ENCODE measurements at places on chromosomes 4 and X.

- DNase-seq: no peak
These were observed 380.4 kb downstream of the RAPGEF2 start for GRCh38 chr4:159483110-159483781.

DNA sequence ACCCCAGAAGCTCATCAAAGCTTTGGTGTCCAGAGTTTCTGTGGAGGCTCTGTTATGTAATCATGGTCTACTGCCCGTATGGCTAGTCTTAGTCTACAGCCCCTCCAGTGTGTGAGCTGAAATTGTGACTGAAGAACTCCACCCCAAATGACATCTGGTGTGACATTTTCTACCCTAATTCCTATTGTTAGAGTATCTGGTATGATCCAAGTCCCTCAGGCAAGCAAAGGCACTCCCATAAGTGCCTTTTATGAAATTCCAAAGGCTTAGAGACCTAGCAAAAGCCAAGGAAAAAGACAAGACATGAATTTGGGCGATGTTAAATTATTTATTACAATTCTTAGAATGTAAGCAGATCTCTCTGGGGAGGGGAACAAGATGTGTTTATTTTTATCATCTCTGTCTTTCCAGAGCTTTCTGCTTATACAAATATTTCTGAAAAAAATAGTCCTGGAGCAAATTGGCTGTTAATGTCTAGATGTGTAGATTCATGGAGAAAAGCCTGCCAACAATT, 417.4 kb downstream of the CCSER1 start:
- no peak for DNase-seq

- no peak for DNase-seq
These were observed 38.8 kb upstream of the UGDH start for GRCh38 chr4:39565878-39566600.

- DNase-seq: no peak
These were observed 79.1 kb downstream of the NYX start for GRCh38 chrX:41526271-41526670.

GRCh38 chr4:180926277-180926676, 1316.9 kb upstream of the TENM3 start:
- no peak for DNase-seq

GRCh38 chr4:168336837-168337549, 18.4 kb upstream of the DDX60 start:
- no peak for DNase-seq

- no peak for DNase-seq
These were observed 199.7 kb upstream of the KLF3 start for GRCh38 chr4:38464328-38464727.

- no peak for DNase-seq
These were observed 22.2 kb downstream of the FABP2 start for GRCh38 chr4:119299741-119300100.

DNA sequence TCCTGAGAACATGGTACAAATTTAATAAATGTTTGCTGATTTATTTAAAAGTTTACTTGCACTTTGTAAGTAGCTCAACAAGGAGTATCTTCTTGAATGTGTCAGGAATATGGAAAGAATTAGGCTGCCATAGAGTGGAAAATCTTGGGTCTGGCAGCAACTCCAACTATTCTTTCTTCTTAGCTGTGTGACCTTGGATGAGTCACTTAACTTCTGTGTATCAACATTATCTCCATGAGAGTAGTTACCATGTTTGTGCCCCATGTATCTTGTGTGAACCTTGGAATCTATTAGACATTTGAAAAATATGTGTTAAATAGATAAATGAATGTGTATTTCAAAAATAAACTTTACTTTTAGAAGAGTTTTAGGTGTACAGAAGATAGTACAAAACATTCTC, 348.8 kb downstream of the GBA3 start:
- DNase-seq: no peak

DNA sequence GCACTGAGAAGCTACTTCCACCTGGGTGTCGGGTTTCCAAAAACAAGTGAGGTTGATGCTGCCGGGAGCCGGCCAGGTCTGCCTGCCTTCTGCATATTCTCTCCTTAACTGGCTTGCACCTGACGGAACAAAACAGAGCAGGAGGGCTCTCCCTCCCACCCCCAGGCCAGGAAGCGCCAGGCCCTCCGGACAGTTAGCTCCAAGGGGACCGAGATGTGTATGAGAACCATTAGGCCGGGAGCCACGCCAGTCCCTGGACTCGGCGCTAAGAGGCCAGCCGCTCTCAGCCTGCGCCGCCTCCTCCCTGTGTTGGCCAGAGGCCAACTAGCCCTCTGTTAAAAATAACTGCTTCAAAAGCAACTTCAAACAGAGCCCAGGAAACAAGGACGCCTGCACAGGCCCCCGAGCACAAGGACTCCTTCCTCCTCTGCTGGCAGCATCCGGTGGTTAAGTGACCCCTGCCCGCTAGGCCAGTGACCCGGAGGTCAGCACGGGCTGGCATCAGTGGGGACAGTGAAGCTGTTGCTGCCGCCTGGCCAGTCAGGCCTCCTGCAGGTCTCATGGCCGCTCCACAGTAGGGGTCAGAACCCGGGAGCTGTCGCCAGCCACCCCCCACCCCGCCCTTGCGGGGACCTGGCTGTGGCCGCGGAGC, 107.9 kb downstream of the ABLIM2 start:
- DNase-seq: peak; percentile 87

DNA sequence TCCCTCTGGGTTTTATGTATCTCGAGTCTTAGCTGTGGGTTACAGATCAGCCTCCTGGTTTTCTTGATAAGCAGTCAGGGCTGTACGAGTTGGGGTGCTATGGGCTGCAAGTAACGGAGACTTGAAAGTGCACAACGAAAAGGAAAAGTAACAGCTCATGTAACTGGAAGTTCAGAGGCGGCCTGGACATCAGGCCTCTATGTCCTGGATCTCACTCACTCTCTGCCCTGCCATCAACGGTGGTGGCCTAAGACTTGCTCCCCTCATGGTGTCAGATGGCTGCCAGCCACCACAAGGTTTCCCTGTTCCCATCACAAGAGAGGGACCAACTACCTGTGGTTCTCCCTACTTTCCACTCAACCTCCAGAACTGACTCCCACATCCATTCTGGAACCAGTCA, 4.8 kb downstream of the PPP2R2C start:
- no peak for DNase-seq

- DNase-seq: no peak
These were observed 74.3 kb downstream of the SNX25 start for GRCh38 chr4:185283723-185284122.

DNA sequence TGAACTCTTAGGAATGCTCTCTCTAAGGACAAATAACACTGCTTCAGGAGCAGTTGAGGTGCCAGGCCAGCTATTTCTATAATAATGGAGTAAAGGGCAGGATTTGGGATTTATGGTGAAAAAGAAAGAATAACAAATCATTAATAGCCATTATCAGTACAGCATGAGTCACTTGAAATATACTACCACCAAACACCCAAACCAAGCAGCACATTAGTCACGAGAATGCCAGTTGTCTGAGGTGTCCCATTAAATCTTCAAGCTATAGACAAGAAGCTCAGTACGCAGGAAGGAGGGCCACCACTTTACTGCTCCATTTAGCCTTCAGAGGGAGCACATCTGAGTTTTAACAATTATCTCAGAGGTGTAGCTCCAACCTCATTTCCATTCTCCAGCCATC, 106.8 kb upstream of the MAGEA10 start:
- no peak for DNase-seq

DNA sequence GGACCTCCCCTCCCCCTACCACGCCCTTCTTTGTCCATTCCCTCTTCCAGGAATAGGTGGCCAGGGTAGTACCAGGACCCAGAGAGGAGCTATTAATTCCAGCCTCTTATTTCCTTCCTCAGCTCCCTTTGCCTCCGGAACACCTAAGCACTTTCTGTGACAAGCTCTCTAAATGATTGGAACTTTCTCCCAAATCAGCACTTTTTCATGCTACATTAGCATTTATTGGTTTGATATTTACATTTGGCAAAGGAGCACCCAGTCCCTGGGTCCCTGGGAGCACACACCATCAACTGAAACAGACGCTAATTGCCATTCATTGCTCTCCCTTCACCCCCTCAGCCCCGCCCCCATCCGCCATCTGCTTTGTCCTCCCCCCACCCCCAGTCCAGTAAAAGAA, 182.0 kb upstream of the BCOR start:
- DNase-seq: no peak

DNA sequence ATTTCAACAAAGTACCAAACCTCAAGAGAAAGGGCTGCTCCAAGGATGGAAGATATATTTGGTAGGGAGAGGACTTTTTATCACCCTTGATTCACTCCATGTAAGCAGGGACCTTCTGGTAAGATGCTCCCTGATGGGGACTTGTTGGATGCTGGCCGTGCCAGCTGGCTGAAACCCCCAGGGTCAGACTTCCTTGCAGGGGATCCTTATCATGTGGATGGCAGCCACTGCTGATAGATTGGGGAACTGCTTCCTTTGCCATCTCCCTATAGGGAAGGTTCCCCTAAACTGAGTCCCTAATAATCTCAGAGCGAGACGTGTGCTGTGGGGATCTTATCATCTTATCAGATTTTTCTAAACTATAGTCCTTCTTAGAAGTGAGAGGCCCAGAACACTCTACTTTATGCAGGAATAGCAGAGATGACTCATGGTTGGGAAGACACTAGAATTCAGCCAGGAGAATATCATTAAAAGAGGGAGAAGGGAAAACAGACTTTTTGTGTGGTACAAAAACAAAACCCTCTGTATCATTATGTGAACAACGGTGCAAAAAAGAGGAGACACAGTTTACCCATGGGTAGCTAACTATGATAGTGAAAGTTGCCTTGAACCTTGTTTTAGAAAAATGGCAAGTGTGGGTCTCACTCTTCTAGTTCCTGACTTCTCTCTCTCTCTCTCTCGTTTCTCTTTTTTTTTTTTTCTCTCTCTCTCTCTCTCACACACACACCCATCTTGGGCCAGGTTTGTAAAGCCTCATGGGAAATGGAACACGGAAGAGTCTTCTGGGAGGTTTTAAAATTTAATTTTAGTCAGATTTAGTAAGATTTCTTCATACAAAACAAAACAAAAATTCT, 16.1 kb downstream of the RHOH start:
- DNase-seq: no peak

- no peak for DNase-seq
These were observed 57.0 kb upstream of the MXD4 start for GRCh38 chr4:2318885-2319284.
